Stimulated activated CD8-positive, alpha-beta memory T cell treated with anti-CD3 and anti-CD28 coated beads, Interleukin-2, amount 100 ng/mL, for 1 hour (primary cell): ENCODE measurements at places on chromosomes 16 and 17.

GRCh38 chr16:89920723-89921122 lies 2.1 kb downstream of the MC1R start:
- DNase-seq: no peak

- no peak for DNase-seq
Observed at GRCh38 chr17:32148351-32148750, 6.0 kb downstream of the RHOT1 start.

DNA sequence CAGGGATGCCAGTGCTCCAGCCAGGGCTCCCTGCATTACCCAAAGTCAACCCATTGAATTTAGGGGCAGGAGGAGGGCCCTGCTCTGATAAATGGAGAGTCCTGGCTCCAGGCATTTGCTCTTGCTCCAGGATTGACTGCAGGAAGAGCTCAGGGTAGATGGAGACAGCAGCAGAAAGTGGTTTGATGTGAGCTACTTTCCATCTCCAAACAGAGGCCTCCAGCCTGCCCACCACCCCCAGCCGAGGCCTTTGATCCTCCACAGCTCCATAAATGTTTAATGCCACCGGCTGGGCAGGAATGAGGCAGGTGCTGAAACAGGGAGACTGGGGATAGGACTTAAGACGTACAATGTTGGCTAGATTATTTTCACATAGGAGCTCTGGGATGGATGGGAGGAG lies 4.3 kb upstream of the SEZ6 start:
- no peak for DNase-seq

DNA sequence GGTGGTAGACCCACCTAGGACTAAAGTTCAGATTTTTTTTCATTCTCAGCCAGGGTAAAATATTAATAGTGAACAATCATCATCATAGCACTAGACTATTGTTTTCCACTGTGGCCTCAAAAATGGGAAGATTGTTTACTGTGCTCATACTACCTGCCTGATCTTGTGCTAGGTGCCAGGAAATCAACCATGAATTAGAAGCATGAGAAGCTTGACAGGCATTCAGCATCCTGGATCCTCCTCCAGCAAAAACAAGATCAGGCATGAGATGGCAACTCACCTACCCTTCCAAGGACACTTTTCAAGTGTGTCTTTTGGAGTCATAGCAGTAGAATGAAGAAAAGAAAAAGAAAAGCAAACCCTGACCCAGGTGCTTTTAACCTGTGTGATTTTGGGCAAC lies 174.2 kb downstream of the CYLD start:
- no peak for DNase-seq

DNA sequence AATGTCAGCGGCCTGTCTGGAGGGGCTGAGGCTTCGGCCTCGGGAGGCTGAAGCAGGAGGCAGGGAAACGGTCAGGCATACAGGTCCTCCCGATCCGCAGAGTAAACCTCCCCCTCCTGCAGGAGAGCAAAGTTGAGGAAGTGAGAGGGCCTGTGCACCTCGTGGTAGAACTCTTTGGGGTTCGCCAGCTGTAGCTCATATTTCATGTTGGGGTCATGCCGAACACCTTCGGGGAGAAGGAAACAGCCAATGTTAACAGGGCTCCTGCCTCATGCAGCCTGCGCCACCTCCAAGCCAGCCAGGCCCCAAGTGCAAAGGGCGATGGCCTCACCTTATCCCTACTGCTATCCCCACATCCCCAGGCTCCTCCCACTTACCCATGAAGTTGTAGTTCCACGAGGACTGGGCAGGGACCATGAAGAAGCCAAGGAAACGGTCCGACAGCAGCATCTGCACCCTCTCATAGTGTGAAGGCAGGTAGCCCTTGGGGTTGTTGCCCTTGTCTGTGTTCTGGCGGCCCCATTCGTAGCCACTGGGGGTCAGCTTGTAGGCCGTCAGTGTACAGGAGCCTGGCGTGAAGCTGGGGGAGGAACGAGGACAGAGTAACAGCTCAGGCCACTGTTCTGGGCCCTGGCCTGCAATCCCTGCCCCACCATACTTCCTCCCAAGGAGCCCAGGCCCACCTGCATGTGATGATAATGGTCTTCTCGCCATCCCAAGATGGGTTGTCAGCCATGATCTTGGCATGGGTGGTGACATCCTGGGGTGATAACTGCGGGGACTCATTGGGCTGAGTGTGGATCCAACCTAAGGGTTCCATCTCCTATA lies 1.3 kb upstream of the RILP start:
- DNase-seq: no peak

- no peak for DNase-seq
Observed at GRCh38 chr17:83151442-83152226, 72.2 kb downstream of the METRNL start.

GRCh38 chr17:61452301-61453290 lies at the start of gene TBX4:
TBX4 (plus strand) TSS chr17:61452422; CDS start chr17:61456491, 4,069 bp downstream.
- no peak for DNase-seq

- DNase-seq: no peak
Observed at GRCh38 chr17:2940352-2940751, 123.1 kb downstream of the OR1D5 start.

GRCh38 chr16:79871906-79872305 lies 271.4 kb upstream of the MAF start:
- no peak for DNase-seq

- no peak for DNase-seq
Observed at GRCh38 chr16:48627148-48627547, 17.2 kb upstream of the N4BP1 start.

GRCh38 chr16:2019921-2020831 lies 591 bp downstream of the NPW start:
- no peak for DNase-seq

- DNase-seq: no peak
Observed at GRCh38 chr16:51113236-51114125, 37.6 kb downstream of the SALL1 start.

DNA sequence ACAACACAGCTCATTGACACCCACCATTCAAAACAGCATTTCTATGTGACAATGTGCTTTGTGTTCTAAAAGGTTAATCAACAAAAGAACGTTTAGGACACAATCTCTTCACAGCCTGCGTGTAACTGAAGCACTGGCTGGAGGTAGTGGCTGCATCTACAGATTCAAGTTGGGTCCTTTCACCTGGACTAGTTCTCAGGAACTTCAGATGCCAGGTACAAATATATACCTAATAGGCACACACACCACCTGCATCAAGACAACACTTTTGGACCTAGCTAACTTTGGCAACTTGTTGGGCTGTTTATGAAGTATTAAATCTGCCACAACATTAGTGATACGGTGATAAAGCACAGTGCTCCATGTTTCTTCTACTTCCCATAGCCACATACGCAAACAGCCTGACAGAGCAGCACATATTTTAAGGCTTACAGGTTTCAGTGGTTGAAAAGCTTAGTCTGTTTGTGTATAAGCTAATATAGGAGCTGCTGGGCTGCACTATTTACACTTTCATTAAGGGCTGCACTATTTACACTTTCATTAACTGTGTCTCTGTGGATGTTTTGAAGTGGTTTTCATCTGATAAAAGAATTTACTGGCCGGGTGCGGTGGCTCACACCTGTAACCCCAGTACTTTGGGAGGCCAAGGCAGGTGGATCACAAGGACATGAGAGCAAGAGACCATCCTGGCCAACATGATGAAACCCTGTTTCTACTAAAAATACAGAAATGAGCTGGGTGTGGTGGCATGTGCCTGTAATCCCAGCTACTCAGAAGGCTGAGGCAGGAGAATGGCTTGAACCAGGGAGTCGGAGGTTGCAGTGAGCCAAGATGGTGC lies 132.6 kb downstream of the PARN start:
- no peak for DNase-seq

- no peak for DNase-seq
Observed at GRCh38 chr16:57644383-57645014, 16.1 kb downstream of the ADGRG1 start.

DNA sequence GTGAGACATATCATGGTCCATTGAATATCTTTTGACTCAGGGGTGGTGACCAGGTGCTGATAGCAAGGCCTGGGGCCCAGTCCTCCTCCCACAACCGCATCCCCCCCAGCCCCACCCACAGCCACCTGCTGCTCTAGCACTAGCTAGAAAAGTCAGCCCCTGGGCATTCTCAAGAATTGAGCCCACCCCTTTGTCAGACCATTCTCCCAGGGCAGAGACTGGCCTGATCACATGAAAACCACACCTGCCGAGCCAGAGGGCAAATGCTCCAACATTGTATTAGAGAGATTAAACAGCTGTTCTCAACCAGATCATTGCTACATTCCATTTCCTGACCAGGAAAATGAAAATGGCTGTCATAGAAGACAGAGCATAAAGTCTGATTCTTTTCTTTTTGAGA lies 62.4 kb downstream of the RAB11FIP4 start:
- DNase-seq: no peak

- no peak for DNase-seq
Observed at GRCh38 chr16:89687092-89687940, 827 bp downstream of the CDK10 start.

DNA sequence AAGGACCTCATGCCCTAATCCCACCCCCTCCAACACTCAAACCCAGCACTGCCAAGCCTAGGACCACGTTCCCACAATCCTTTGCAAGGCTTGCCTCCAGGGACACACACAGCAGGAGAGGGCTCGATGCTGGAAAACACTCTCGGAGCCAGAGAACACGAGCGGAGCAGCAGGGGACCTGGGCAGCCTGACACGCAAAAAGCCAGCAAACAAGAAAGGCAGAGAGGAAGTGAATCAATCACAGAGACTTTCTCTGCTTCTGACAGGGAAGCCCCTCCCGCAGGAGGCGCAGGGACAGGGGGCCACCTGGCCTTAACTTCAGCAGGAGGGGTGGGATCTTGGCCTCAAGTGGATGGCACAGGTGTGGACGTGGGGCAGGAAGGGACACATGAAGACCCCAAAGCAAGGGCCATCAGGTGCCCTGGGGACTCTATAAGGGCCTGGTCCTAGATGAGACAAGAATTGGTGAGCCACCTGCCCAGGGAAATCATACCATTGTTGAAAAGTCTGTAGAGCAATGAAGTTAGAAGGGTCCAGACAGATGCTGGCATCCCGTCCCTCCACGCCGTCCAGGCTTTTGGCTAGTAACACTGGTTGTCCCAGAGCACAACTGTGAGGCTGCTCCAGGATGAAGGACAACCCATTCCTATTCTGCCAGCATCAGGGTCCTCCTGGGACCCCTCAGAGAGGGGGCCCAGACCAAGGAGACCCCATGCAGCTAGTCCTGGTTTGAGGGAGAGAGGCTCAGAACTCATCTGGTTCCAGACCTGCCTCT lies 2.2 kb downstream of the SDK2 start:
- DNase-seq: no peak

- no peak for DNase-seq
Observed at GRCh38 chr17:78596871-78597764, 19.9 kb upstream of the DNAH17 start.
